Activated CD4-positive, alpha-beta memory T cell treated with anti-CD3 and anti-CD28 coated beads for 36 hours (primary cell): ENCODE measurements at places on chromosomes 7 and 10. TPM values are rescaled to one million over a fixed set of nuclear protein-coding genes. Genes with fewer than 3 reads are reported as not detected.

SPDYE1 gene
- total RNA-seq = not detected

UTF1 gene
- total RNA-seq = not detected

KCNMA1 gene
- total RNA-seq = not detected

GRCh38 chr7:114931656-114932011, 9.7 kb downstream of the MDFIC start:
- peak; percentile 59 for DNase-seq
- no peaks in the 10 kb centered on the region for H3K36me3 ChIP-seq
- no peaks in the 10 kb centered on the region for H3K27me3 ChIP-seq
- H3K27ac ChIP-seq = no peak overlapping the region
- peak overlapping the region; percentile 67 for H3K4me3 ChIP-seq

DNA sequence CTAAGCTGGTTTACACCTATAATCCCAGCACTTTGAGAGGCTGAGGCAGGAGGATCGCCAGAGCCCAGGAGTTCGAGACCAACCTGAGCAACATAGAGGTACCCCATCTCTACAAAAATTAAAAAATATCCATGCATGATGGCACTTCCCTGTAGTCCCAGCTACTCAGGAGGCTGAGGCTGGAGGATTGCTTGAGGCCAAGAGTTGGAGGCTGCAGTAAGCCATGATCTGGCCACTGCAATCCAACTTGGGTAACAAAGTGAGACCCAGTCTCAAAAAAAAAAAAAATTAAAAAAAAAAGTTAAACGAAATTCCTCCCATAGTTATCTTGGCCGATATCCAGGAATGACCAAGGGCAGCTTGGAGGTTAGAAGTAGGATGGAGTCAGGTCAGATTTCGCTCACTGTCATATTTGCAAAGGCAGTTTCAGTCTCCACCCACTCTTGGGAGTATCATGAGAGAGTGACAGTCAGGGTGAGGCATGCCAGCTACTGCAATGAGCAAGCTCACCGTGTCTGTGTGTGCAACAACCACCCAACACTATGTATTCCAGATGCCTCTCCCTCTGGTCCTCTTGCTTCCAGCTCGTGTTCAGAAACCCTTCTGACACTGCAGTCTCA, 6.0 kb upstream of the ZDHHC4 start:
- H3K27ac ChIP-seq = no peak overlapping the region
- DNase-seq = peak; percentile 42
- H3K36me3 ChIP-seq = no peaks in the 10 kb centered on the region

- no peaks in the 10 kb centered on the region for H3K4me1 ChIP-seq
- no peaks in the 10 kb centered on the region for H3K27me3 ChIP-seq
Observed at GRCh38 chr10:116109881-116110280, 163.1 kb downstream of the GFRA1 start.

- no peak for DNase-seq
- H3K27me3 ChIP-seq = no peaks in the 10 kb centered on the region
- H3K36me3 ChIP-seq = peaks cover 12% of the 10 kb centered on the region
Observed at GRCh38 chr7:107230334-107230733, 61.5 kb downstream of the HBP1 start.

PPP1R3A gene
- not detected for total RNA-seq

- no peaks in the 10 kb centered on the region for H3K36me3 ChIP-seq
- no peaks in the 10 kb centered on the region for H3K27me3 ChIP-seq
- H3K27ac ChIP-seq = no peak overlapping the region
- no peak overlapping the region for H3K4me3 ChIP-seq
Observed at GRCh38 chr7:42193471-42194129, 43.4 kb downstream of the GLI3 start.

DNA sequence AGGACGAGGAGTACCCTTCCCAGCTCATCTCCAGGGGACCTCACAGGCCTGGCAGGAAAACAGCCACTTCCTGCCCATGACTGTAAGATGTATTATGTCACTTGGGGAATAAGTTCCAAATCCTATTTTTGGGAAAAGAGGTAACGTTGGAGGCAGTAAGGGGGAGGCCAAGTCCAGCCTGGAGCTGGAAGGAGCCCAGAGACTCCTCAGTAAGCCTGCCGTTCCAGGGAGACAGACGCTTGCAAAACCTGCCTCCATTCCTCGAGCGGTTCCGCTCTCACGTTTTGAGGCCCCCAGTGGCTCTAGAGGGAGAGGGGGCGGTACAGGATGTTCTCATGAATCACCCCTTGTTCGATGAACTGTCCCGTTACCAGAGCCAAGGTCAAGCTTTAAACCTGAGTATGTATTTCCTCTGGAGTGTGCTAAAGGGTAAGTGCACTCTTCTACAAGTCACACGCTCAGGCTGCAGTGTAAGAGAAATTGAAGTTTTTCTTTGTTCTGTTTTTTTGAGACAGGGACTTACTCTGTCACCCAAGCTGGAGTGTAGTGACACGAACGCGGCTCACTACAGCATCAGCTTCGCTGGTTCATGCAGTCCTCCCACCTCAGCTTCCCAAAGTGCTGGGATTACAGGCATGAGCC, 45.5 kb upstream of the CYTH3 start:
- no peak for DNase-seq
- H3K27me3 ChIP-seq = no peaks in the 10 kb centered on the region
- no peak overlapping the region for H3K27ac ChIP-seq
- H3K4me1 ChIP-seq = no peaks in the 10 kb centered on the region
- no peak overlapping the region for H3K4me3 ChIP-seq
